ENCODE measurements at places on chromosomes 1 and 21.

- no peak for DNase-seq
Observed at GRCh38 chr1:189606795-189607476, 870.7 kb downstream of the BRINP3 start.

DNA sequence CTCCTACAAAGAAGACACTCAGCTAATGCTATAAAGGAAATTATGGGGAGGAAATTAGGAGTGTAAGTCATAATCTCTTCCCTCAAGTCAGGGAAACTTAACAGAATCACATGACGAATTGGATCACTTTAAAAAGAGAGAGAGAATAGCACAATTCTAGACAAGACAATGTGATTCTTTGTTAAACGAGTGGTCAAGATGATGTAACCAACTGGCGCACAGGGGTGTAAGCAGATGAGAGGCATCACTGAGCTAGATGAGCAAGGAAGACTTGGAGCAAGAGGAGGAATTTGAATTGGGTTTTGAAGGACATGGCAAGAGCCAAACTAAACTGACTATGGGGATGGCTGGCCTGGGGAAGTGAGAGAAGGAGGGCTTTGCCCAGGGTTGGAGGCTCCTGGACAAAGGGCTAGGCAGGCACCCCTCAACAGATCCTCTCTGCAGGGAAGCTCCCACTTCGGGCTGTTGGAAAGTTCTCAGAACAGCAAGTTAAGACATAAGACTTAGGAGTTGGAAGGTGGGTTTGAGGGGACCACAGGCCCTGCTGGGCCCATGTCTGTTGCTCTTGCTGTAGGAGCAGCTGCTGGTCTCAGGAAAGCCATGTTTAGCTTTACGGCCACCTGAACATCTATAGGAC, 123.9 kb upstream of the GRIK3 start:
- DNase-seq, result no peak

- no peak for DNase-seq
Observed at GRCh38 chr1:100581096-100581705, 43.3 kb downstream of the GPR88 start.

DNA sequence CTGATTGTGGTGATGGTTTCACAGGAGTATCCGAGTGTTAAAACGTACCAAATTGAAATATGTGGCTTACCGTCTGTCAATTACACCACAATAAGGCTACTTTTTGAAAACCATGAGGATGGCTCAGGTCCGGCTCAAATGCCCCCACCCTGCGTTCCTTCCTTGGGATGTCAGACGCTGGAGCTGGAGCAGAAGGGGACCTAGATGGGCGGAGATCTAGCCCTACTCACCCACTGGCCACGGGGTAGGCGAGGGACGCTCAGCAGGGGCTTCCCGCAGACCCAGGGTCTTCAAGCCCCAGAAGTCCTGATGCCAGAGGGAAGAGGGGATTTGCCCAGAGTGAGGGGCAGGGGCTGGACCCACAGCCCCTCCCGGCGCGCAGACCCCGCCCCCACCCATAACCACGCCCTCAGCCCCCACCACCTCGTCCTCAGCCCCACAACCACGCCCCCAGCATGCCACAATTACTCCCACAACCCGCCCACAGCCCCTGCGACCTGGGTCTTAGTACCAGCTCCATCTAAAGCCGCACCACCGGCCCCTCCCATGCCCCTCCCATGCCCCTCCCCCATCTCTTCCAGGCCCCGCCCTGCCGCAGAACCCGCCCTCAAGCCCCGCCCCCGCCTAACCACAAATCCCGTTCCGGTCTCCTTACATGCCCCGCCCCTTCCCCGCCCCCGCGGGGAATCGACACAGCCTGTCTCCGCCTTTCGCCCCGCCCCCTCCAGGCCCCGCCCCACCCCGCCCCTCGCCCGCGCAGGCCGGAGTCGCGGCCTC, at the start of gene LRRC3:
Gene LRRC3 (plus strand): TSS at position 764 of the 777 bp plus-strand sequence. CDS start 1,135 bp downstream, outside the sequence.
- peak; percentile 32 for DNase-seq

GRCh38 chr21:22796147-22796546, 1797.9 kb downstream of the NCAM2 start:
- no peak for DNase-seq

- DNase-seq, result no peak
Observed at GRCh38 chr21:39852021-39852721, 15.1 kb upstream of the PCP4 start.

GRCh38 chr1:38814984-38815464, 44.5 kb downstream of the RRAGC start:
- DNase-seq, result no peak

GRCh38 chr1:97646071-97646470, 274.8 kb downstream of the DPYD start:
- DNase-seq, result no peak

DNA sequence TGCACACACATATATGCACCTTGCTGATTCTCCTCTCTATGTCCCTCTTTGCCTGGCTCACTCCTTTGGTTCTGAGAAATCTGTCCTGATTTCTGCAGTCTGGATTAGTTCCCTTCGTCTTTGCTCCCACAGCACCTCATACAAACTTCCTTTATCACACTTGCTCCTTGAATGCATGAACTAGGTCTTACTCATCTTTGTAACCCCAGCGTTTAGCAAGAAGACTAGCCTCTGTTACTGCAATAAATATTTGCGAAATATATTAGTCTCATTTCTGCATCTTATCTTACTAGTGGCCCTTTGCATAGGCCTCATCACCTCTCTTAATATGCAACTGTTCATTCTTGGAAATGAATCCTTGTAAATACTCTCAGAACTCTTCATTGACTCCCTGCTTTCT, 11.4 kb downstream of the SMYD2 start:
- no peak for DNase-seq

DNA sequence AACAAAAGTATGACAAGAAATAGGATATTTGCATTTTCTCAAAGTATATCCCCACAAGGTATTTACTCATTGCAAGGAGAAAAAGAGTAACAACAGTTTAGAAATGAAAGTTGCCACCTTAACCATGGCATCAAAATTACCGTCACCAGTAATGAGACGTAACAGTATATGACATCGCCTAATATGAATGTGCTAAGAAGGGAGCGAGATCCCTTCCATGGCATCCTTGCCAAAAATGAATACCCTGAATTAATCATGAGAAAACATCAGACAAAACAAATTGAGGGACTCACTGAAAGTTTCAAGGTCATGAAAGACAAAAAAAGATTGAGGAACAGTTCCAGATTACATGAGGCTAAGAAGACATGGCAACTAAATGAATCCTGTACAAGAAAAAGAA, 78.9 kb upstream of the MROH9 start:
- DNase-seq, result no peak

DNA sequence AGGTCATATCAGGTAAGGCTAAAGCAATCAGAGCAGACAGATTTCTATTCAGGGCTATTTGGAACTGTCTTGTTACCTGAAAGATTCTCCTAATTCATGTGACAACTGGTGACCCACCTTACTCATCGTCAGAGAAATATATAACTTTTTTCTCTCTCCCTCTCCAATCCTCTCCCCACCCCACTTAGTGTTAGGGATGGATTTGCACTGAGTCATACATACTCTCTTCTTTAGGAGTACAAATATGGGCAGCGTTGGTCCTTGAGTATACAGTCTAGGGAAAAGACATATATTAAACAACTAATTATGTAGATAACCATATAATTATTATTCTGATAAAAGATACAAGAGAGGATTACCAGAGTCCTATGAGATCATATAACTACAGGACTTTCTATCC, 246.3 kb downstream of the HHIPL2 start:
- DNase-seq, result no peak

DNA sequence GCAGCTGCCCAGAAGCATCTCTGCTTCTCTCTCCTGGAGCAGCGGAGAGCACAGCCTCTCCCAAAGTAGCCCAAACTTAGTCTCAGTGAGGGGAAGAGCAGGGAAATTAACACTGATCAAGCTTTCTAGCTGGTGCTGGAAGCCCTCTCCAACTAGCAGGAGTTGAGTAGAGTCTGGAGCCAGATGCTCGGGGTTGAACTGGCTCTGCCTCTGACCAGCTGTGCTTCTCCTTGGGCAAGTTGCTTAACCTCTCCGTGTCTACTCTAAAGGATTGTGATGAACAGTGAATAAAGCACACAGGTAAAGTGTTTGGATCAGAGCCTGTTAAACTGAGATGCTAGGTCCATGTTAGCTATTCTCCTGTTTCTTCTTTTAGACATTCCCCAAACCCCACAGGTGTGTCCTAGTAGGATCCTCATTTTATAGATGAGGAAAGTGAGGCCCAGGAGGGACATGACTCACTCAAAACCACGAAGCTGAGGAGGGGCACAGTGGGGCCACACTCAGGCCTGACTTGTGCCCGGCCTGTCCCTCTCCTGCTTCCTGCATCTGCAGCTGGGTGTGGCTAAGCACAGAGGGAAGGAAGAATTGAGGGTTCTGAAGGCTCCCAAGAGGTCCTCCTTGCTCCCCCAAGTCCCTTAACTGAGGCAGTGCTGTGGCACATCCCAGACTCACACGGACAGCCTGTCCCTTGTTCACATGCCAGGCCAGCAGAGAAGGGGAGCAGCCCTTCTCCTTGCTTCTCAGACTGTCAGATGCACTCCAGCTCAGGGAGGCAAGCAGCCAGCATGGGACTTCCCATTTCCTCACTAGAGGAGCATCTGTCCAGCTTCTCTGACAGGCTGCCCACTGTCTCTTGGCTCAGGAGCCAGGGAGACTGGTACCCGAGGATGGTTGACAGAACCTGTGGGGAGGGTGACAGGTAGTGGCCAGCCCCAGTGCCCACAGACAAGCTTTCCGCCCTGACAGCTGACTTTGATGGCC, 152.0 kb upstream of the IGSF21 start:
- DNase-seq, result no peak

GRCh38 chr1:21174230-21174629, 2.5 kb downstream of the EIF4G3 start:
- DNase-seq, result no peak

DNA sequence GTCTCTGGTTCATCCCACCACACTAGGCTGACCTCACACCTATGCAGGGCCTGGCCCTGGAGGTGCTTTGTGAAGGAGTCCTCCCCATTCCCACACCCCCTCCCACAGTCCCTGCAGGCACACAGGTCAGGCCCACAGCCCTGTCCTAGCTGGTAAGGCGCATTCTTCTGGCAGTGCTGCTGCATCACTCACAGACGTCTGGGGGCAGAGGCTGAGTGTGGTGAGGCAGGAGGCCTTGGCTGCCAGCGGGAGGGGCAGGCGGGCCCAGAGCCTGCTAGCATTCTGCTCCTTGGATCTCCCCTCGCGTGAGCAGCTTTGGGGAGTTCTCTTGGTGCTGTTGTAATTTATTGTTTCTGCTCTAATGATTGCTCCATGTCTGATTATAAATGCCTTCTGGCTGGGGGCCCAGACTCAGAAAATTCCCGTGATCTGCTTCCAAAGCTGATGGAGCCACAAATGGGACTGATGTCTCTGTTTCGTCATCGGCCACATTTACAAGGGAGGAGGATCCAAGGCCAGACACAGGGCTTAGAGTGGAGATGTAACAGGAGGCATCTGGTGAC, 62.9 kb downstream of the TRABD2B start:
- DNase-seq, result no peak
